ENCODE measurements at places on chromosomes 7 and 10. TPM values are rescaled to one million over a fixed set of nuclear protein-coding genes. Genes with fewer than 3 reads are reported as not detected.

DNA sequence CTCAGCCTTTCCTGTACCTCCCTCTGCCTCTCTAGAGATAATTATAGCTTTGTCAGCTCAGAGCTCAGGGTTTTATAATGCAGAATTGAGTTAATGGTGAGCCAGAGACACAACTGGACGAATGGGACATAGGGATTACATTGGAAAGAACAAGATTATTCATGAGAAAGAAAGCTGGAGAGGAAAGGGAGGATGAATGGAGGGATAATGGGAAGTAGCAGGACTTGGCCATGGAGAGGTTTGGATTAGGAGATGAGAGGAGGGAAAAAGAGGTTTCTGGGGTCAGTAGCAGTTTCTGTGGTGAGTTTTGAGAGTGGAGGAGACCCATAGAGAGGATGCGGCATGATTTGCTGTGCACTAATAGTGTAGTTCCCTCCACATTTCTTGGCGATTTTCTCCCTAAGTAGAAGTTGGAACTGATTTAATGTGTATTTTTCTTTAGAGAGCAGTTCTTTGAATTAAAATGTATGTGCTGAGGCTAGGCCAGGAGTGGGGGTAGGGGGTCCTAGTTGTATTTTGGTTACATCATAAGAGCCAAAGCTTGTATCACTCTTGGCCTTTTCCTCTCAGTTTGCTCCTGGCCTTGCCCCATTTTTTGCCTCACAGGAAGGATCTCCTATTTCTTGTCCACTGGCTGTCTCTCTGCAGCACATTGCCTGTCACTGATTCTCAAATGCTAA, 107.4 kb downstream of the MKX start:
- H3K36me3 ChIP-seq: no peaks in the 10 kb centered on the region
- no peaks in the 10 kb centered on the region for H3K27me3 ChIP-seq
- no peak overlapping the region for H3K4me3 ChIP-seq

Gene PIK3AP1
- total RNA-seq: 20.2 TPM

DNA sequence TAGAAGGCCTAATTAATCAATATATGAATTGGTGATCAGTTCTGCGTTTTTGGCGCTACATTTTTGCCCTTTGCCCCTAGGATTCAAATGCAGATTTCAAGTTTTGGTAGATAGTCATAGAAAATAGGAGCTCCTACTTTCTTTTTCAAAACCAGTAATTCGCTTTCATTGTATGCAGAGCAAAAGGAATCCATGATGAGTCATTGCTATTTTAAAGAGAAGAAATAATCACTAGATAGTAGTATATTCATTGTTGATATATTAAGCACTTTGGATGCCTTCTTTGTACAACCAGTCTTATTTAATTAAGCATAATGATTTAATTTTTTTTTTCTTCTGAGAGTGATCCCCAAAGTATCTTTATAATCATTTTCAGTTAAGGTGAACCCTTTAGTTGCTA, 50.3 kb downstream of the CSTF2T start:
- no peaks in the 10 kb centered on the region for H3K36me3 ChIP-seq
- DNase-seq: no peak
- peaks cover 9% of the 10 kb centered on the region for H3K4me1 ChIP-seq
- H3K27ac ChIP-seq: no peak overlapping the region
- H3K4me3 ChIP-seq: no peak overlapping the region

Gene CC2D2B
- 9.8 TPM for total RNA-seq

Gene CFAP58
- 0.35 TPM for total RNA-seq

Gene ZNF33B
- total RNA-seq: 12.1 TPM

Gene ANKMY2
- total RNA-seq: 9.1 TPM

Measured in thoracic aorta (tissue), 2 donors.